ENCODE measurements at places on chromosomes 5 and 9.

DNA sequence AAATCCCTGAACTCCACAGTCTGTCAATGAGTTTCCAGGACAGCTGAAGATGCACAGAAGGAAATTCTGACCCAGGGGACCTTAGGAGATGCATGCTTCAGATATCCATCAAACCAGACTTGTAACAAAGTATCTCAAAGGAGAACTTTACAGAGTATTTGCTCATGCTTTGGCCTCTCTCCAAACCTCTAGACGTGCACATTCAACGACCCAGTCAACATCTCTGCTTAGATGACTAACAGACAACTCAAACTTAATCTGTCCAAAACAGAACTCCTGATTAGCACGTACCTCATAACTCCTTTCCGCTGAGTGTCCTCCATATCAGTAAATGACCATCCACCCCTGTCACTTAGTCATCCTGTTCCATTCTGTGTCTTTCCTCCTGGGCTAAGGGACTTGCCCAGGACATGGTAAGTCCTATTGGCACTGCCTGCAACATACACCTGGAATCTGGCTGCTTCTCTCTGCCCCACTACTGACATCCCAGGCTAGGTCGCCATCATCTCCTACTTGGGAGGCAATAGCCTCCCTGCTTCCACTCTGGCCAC, 107.4 kb downstream of the LMNB1 start:
- no peak for DNase-seq

DNA sequence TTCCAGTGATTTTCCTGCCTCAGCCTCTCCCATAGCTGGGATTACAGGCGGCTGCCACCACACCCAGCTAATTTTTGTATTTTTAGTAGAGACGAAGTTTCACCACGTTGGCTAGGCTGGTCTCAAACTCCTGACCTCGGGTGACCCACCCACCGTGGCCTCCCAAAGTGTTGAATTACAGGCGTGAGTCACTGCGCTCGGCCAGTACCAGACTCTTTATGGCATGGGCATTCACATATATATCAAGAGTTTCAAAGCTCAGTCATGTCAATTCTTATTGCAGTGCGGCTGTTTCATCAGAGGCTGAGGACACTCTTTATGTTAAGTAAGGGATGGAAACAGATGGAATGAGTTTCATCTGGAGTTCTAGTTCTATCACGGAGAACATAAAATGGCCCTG, 315.2 kb upstream of the CDH6 start:
- DNase-seq, result no peak

DNA sequence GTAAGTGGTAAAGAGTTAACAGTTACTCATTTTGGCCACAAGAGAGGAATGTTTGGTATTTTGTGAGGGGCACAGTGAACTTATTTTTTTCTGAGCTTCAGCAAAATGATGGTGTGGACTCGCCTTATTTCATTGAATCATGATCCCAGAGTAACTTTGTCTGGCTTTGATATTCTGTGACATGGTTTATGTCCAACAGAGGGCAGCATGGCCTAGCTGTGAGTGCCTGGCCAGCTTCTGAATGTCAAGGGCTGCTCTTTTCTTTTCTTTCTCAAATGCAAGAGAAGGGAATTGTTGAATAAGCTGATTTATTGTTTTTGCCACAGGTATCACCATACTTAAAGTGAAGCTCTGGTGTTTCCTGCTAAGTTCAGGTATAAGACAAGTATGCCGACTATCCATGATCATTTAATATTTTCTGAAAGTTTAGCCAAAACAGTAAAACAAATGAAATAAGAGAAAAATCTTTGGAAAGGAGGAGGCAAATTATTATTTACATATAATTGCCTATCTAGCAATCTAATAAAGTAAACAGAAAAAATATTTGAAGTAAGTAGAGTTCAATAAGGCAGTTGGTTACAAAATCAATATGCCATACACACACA, 31.7 kb downstream of the MRPL22 start:
- DNase-seq, result no peak

GRCh38 chr9:84296146-84296843, 44.3 kb downstream of the SLC28A3 start:
- peak; percentile 30 for DNase-seq

DNA sequence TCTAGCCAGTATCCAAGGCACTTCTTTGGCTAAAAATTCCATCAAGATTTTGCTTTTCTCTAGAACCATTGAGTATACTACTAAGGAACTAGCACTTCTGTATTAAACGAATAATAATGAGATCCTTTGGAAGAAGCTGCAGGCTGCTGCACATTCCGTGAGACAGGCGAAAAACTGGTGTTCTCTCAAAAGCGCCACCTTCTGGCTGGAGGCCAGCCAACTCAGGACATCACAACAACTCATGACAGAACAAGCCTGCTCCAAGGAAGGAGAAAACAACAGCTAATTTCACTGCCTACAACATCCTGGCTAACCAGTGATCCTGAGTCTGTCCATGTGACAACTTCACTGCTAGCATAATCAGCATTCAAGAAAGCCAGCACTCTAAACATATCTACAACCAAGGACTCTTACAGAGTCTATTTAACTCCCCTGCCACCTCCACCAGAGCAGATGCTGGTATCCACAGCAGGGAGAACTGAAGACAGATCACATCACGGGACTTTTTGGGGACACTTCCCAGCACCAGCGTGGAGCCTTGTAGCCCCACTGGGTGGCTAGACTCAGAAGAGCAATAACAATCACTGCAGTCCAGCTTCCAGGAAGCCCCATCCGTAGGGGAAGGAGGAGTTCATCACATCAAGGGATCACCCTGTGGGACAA, 150.5 kb downstream of the YTHDC2 start:
- no peak for DNase-seq

All from stimulated activated CD4-positive, alpha-beta T cell treated with anti-CD3 and anti-CD28 coated beads, Interleukin-15, amount 100 ng/mL, for 1 hour (primary cell).